ENCODE measurements at places on chromosomes 16 and 17.

DNA sequence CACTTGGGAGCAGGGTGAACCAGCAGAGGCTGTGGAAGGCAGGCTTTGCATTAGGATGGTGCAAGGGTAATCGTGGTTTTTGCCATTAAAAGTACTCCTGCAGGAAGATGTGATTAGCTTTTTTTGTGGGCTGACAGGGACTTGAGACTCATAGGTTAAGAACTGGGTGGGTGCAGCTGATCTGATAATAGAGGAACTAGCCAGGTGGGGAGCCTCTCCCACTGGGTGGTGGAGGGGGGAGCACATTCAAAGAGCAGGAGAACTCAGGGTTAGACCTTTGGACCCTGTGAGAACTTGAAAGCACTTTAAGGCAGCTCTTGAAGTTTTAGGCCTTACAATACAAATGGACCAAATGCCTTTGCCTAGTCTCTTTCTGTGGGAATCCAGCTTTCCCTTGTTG, 32.4 kb downstream of the CCL4 start:
- no peak for DNase-seq

DNA sequence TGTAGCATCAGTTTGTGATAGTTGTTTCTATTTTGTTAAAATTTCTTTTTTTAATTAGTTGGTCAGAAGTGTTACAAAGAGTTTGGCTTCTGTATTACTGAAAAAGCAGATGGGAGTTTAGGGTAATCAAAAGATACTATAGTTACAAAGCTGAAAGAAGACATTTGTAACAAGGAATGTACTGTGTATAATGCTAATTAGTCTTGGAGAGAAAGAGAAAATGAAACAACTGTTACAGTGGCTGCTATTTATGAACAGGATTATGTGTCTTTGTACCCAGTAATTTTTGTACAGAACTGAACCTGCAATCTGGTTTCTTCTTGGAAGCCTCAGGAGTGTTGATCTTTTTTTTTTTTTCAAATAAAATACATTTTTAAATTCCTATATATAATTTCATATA, 14.3 kb downstream of the GDPD1 start:
- DNase-seq, result no peak

- DNase-seq, result no peak
These were observed 2.5 kb downstream of the SMIM5 start for GRCh38 chr17:75635610-75636202.

DNA sequence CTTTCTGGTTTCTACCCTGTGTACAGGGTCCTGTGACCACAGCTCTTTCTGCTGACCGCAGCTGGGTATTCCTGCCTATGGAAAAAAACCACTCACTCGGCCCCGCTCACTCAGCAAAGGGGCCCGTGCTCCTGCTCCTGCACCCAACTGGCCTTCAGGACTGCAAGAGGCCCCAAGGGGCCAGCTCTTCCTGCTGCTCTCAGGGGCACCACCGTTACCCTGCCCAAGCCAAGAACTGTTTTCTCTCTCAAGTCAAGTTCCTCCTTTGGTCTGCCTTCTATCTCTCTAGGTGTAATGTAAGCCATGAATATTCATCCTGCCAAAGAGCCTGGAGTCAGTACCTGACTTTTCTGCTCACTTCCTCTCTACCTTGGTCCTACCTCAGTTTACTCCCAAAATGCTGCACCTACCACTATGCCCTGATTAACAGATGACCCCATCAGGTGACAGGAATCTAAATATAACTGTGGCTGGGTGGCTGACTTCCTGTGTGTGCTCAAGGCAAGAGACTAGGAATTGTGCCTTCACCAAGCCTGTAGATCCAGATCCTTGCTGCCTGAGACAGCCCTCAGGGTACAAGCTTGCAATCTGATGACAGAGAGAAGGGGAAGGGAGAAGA, 20.4 kb upstream of the SCIMP start:
- DNase-seq, result no peak

DNA sequence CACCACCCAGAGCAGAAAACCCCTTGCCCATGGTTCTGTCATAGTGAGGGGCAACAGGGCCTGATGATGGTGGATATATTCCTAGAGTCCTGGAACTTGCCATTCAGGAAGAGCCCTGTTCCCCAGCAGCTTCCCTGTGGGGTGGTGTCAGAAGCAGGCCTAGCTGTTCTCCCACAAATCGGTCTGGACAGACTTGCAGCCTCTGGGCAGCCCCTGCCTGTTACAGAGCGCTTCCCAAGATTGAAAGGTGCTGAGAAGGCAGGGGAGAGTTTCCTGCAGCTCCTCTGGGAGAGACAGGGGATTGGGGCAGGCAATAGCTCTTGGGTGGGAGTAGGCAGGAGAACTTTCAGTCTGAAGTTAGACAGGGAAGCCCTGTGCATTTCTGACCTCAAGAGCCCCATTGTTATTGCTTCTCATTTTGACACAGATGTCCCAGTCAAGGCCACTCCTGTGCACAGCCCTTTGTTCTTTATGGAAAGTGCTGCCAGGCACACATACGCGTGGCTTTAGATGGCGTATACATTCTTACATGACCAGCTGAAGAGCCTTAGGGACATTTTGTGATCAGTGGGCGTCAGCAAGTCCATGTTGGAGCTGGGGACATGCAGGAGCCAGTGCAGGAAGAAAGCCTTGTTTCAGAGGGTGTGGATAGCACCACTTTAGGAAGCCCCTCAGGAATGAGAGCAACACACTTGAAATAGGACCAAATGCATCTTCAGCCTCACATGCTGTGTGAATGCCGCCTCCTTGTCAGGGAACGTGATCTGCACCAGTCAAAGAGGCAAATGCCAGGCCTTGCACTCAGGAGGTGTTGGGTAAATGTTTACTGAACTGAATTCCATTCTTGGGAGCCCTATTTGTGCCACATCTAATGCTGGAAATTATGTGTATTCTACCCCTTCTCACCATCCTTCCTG, 67.5 kb downstream of the GNAO1 start:
- no peak for DNase-seq
